MM.1S (cell line): ENCODE measurements at places on chromosomes 5 and 9.
A peak's percentile ranks its signal among the peaks of the same experiment; 100 is the strongest.

DNA sequence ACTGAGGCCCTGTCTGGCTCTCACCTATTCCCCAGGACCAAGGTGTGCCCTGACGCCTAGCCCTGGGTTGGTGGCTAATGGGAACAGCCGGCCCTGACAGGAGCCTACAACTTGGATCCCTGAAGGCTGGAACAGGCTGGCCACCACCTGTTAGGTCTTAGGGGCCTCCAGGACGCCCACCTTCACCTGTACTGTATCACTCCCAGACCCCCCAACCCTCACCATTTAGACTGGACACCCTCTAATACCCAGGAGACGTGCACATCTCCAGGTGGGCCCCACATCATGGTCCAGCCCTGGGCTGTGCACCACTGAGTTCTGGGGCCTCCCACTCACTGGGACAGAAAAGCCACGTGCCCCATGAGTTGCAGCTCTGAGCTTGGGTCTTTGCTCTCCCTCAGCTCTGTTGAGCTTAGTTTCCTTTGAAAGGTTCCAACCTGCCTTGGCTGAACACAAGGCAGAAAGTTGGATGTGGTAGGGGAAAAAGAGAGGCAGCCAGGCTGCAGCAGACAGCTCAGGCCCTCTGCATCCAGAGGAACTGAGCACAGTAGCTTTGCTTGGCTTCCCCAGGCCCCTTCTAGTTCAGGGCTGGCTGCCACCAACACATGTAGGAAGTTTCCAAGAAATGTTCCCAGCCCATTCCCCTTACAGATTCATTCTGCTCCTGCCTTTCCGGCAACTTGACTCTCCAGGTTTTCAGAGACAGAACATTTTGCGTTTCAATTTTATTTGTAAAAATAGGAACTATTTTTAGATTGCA, 116.8 kb upstream of the TBC1D2 start:
- no peaks in the 10 kb centered on the region for H3K36me3 ChIP-seq
- H3K4me1 ChIP-seq, result no peaks in the 10 kb centered on the region
- DNase-seq, result no peak
- no peak overlapping the region for H3K4me3 ChIP-seq
- H3K27ac ChIP-seq, result no peak overlapping the region
- no peaks in the 10 kb centered on the region for H3K27me3 ChIP-seq

DNA sequence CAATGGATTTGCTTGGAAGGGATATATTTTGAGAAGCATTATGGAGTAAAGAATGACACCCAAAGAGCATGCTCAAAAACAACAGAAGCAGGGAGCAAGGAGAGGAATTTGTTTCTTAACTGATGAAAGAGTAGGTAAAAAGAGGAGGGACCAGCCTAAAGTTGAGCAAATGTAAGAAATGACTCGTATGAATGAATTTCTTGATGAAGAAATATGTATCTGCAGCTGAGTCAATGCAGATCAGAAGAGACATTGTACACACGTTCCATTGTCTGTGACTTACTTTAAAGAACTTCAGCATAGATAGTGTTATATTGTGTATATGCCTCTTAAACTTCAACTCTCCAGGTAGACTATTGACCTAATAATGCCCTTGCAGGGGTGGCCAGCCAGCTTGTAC, 112.7 kb upstream of the NREP start:
- no peak overlapping the region for H3K27ac ChIP-seq
- H3K36me3 ChIP-seq, result no peaks in the 10 kb centered on the region
- H3K27me3 ChIP-seq, result no peaks in the 10 kb centered on the region
- H3K4me1 ChIP-seq, result no peaks in the 10 kb centered on the region
- DNase-seq, result no peak

- H3K36me3 ChIP-seq, result no peaks in the 10 kb centered on the region
- H3K27ac ChIP-seq, result no peak overlapping the region
- H3K27me3 ChIP-seq, result no peaks in the 10 kb centered on the region
Observed at GRCh38 chr5:117286813-117287212, 712.2 kb upstream of the SEMA6A start.

GRCh38 chr5:84589926-84590325, 205.2 kb upstream of the EDIL3 start:
- H3K27ac ChIP-seq, result no peak overlapping the region
- no peak for DNase-seq
- no peaks in the 10 kb centered on the region for H3K4me1 ChIP-seq
- no peak overlapping the region for H3K4me3 ChIP-seq

GRCh38 chr5:5103245-5103644, 36.9 kb upstream of the ADAMTS16 start:
- no peak overlapping the region for H3K4me3 ChIP-seq
- H3K4me1 ChIP-seq, result no peaks in the 10 kb centered on the region
- no peaks in the 10 kb centered on the region for H3K27me3 ChIP-seq
- no peak for DNase-seq
- no peak overlapping the region for H3K27ac ChIP-seq

- H3K27ac ChIP-seq, result no peak overlapping the region
- no peak overlapping the region for H3K4me3 ChIP-seq
- H3K4me1 ChIP-seq, result no peaks in the 10 kb centered on the region
- no peaks in the 10 kb centered on the region for H3K36me3 ChIP-seq
- H3K27me3 ChIP-seq, result no peaks in the 10 kb centered on the region
Observed at GRCh38 chr5:170722316-170722715, 61.2 kb upstream of the GABRP start.

- no peak overlapping the region for H3K4me3 ChIP-seq
- no peaks in the 10 kb centered on the region for H3K27me3 ChIP-seq
- DNase-seq, result no peak
- no peaks in the 10 kb centered on the region for H3K36me3 ChIP-seq
Observed at GRCh38 chr9:69816735-69817134, 3.9 kb upstream of the CFAP95 start.

- H3K27me3 ChIP-seq, result no peaks in the 10 kb centered on the region
- H3K36me3 ChIP-seq, result no peaks in the 10 kb centered on the region
- no peak overlapping the region for H3K4me3 ChIP-seq
- DNase-seq, result no peak
- H3K27ac ChIP-seq, result no peak overlapping the region
- peaks cover 5% of the 10 kb centered on the region; the same call in 1 of the 2 replicates for H3K4me1 ChIP-seq
Observed at GRCh38 chr5:120843390-120843980, 379.4 kb downstream of the PRR16 start.

GRCh38 chr9:112921549-112921948, 30.9 kb upstream of the SLC46A2 start:
- peak; percentile 65 for DNase-seq
- no peaks in the 10 kb centered on the region for H3K36me3 ChIP-seq
- H3K27ac ChIP-seq, result no peak overlapping the region
- no peaks in the 10 kb centered on the region for H3K27me3 ChIP-seq

- no peak overlapping the region for H3K27ac ChIP-seq
- H3K4me3 ChIP-seq, result no peak overlapping the region
- no peaks in the 10 kb centered on the region for H3K27me3 ChIP-seq
- no peaks in the 10 kb centered on the region for H3K4me1 ChIP-seq
Observed at GRCh38 chr5:172411484-172412072, 42.7 kb downstream of the SH3PXD2B start.

- no peaks in the 10 kb centered on the region for H3K36me3 ChIP-seq
- peaks cover 17% of the 10 kb centered on the region for H3K4me1 ChIP-seq
- H3K4me3 ChIP-seq, result no peak overlapping the region
- H3K27me3 ChIP-seq, result no peaks in the 10 kb centered on the region
- no peak for DNase-seq
Observed at GRCh38 chr5:154309805-154310204, 119.3 kb downstream of the GALNT10 start.

- H3K4me1 ChIP-seq, result no peaks in the 10 kb centered on the region
- no peak overlapping the region for H3K27ac ChIP-seq
- no peak for DNase-seq
- H3K4me3 ChIP-seq, result no peak overlapping the region
Observed at GRCh38 chr9:80188579-80188978, 616.8 kb downstream of the TLE4 start.

- no peak overlapping the region for H3K27ac ChIP-seq
- no peak for DNase-seq
- no peaks in the 10 kb centered on the region for H3K36me3 ChIP-seq
Observed at GRCh38 chr5:16127865-16128544, 51.6 kb downstream of the MARCHF11 start.

- H3K27ac ChIP-seq, result no peak overlapping the region
- H3K4me3 ChIP-seq, result no peak overlapping the region
- no peaks in the 10 kb centered on the region for H3K27me3 ChIP-seq
- no peaks in the 10 kb centered on the region for H3K4me1 ChIP-seq
Observed at GRCh38 chr9:75903785-75904360, 13.4 kb downstream of the PCSK5 start.

DNA sequence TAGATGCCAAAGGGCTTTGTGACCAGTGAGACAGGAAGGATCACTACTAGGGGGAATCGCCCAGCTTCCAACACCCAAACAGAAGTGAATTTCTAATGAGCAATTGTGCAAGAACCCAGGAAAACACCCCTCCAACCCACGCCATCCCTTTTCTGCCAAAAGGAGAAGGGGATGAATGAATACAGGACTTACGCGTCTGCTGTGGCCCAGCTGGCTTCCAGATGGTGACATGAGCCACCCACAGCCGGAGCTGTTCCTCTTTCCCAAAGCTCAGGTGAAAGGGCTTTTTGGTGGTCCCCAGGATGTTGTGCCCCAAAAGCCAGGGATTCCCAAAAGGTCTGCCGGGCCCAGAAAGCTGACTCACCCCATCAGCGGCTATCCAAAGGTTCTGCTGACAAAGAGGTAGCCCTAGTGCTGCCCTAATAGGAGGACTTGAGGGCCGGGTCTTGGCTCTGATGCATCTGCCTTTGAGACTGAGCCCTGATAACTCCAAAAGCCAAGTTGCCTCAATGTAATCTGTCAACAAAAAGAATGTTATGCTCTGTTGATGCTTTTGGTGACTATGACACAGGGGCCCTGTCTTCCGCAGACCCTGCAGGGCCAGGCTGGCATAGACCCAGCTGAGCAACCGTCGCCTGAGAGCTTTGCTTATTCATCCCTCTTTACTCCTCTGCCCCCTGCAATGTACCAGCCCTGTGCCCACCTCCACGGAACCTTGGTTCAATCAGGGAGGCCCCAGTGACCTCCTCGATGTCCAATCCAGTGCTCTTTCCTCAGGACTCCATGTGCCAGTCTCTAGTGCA, 14.5 kb downstream of the GSN start:
- 0 out of 2 replicates have a peak, but pooled peaks cover 5% of the 10 kb centered on the region for H3K4me1 ChIP-seq
- DNase-seq, result no peak
- H3K36me3 ChIP-seq, result no peaks in the 10 kb centered on the region

GRCh38 chr5:157222506-157223230, 42.0 kb downstream of the ITK start:
- DNase-seq, result peak; percentile 26
- H3K27ac ChIP-seq, result no peak overlapping the region
- no peak overlapping the region for H3K4me3 ChIP-seq
- H3K27me3 ChIP-seq, result no peaks in the 10 kb centered on the region
- H3K36me3 ChIP-seq, result no peaks in the 10 kb centered on the region
- H3K4me1 ChIP-seq, result peaks cover 18% of the 10 kb centered on the region

DNA sequence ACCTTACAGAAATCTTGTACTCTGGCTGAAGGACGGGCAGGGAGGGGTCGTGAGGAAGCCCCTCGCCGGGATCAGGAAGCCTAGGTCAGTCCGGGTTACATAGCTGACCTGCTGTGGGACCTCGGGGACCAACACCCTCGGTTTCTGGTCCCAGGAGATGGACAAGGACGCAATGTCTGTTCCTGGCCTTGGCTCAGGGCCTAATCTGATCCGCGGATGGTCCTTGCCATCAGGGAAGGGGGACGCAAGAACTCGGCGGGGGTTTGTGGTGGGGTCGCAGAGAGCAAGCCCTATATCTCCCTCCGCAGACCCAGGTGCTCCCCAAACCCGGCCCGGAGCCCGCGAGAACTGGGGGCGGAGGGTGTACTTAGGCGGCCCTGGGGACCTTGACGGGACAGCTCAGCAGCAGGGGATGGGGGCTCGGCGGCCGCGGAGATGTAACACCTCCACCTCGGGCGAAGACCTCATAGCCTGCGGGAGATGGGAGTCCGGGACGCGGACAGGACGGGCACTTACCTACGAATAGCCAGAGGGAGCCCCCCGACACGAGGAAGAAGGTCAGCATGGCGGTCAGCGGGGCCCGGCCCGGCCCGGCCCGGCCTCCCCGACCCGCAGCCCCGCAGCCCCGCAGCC, 353 bp downstream of the ACSL6 start:
- no peak overlapping the region for H3K27ac ChIP-seq
- no peak overlapping the region; the same call in 1 of the 2 replicates for H3K4me3 ChIP-seq
- H3K36me3 ChIP-seq, result no peaks in the 10 kb centered on the region
- peaks cover 59% of the 10 kb centered on the region for H3K27me3 ChIP-seq
- no peaks in the 10 kb centered on the region for H3K4me1 ChIP-seq

GRCh38 chr5:119357808-119358529, 2.1 kb downstream of the TNFAIP8 start:
- DNase-seq, result no peak
- H3K4me1 ChIP-seq, result peaks cover 18% of the 10 kb centered on the region
- peaks cover 7% of the 10 kb centered on the region; the same call in 1 of the 2 replicates for H3K36me3 ChIP-seq
- no peak overlapping the region for H3K4me3 ChIP-seq
- H3K27ac ChIP-seq, result no peak overlapping the region

GRCh38 chr5:31329715-31330114, 136.2 kb downstream of the CDH6 start:
- H3K27ac ChIP-seq, result no peak overlapping the region
- H3K36me3 ChIP-seq, result no peaks in the 10 kb centered on the region
- DNase-seq, result no peak
- H3K4me1 ChIP-seq, result no peaks in the 10 kb centered on the region

DNA sequence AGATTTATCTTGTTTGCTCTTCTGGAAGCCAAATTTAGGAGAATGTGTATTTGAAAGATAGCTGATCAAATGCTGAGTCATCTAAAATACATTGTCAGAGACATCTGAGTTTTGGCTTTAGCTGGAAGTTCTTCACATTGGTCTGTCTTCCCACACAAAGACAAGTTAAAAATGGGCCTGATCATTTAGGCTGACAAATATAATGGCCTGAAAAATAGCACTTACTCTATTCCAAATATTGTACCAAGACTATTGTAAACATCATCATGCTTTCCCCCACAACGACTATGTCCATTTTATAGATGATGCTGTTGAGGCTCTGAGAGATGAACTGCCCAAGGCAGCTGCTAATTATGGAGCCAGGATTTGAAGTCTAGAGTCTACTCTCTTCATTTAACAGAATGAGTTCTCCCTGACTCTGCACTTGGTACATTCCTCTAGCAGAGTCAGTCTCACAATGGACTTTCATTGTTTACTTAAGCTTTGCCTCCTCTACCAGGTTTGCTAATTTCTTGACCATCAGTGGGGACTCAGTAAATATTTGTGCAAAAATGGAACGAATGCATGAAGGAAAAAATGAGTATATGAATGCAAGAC, 619.4 kb upstream of the KLF4 start:
- H3K4me1 ChIP-seq, result no peaks in the 10 kb centered on the region
- H3K4me3 ChIP-seq, result no peak overlapping the region
- no peak for DNase-seq
- no peaks in the 10 kb centered on the region for H3K36me3 ChIP-seq
- H3K27ac ChIP-seq, result no peak overlapping the region

GRCh38 chr9:121771851-121772599, 120.6 kb downstream of the DAB2IP start:
- H3K4me1 ChIP-seq, result no peaks in the 10 kb centered on the region
- no peak for DNase-seq
- no peak overlapping the region for H3K4me3 ChIP-seq
- no peaks in the 10 kb centered on the region for H3K36me3 ChIP-seq

- no peaks in the 10 kb centered on the region for H3K4me1 ChIP-seq
- H3K4me3 ChIP-seq, result no peak overlapping the region
- no peak overlapping the region for H3K27ac ChIP-seq
Observed at GRCh38 chr9:128643519-128644300, 12.9 kb downstream of the DYNC2I2 start.
